T follicular helper cell (primary cell): ENCODE measurements at places on chromosomes 6 and 20.

- DNase-seq = no peak
These were observed 217.3 kb downstream of the LRFN2 start for GRCh38 chr6:40369891-40370290.

- DNase-seq = no peak
These were observed at the start of gene DEFB125 for GRCh38 chr20:87401-87800. Gene DEFB125, plus strand, starts transcription at chr20:87672. Its CDS starts 38 bp downstream, at chr20:87710.

GRCh38 chr6:97052152-97052787, 127.7 kb downstream of the KLHL32 start:
- no peak for DNase-seq

- DNase-seq = no peak
These were observed 14.7 kb downstream of the GPR31 start for GRCh38 chr6:167143041-167143440.

DNA sequence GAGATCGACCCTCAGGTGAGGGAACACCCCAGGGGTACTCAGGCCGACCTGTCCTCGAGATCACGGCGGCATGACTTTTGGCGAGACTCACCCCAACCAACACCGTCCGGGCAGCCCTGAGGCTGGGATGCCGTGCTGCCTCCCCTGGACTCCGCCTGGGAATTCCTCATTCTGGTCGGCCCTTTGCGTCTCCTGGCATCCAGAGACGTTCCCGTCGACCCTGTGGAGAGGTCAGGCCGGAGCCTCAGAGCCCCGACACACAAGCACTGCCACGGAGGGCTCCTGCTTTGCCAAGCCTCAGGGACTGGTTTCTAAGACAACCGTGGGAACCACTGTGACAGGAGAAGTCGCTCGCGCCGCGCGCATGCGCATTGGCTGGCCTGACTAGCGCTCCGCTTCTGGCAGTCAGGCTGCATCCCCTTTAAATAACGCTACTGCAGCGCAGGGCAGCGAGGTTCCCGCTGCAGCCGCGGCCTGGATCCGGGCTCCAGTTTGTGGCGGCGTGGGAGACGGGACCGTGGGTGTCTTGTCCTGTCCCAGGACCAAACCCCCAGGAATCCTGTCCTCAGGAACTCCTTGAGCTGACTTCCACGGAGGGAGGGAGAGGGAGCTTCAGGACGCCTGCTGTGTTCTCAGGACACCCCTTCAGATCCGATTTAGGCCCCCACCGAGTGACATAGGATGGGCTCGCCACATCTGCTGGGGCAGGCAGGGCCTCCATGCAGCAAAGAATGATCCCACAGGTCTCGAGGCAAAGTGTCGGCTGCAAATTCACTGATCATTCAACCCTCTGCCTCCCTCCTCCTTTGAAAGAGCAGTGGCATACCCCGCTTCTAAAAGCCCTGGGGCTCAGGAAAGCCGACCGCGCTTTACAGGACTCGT, 163.2 kb upstream of the ZNF337 start:
- peak; percentile 63 for DNase-seq

DNA sequence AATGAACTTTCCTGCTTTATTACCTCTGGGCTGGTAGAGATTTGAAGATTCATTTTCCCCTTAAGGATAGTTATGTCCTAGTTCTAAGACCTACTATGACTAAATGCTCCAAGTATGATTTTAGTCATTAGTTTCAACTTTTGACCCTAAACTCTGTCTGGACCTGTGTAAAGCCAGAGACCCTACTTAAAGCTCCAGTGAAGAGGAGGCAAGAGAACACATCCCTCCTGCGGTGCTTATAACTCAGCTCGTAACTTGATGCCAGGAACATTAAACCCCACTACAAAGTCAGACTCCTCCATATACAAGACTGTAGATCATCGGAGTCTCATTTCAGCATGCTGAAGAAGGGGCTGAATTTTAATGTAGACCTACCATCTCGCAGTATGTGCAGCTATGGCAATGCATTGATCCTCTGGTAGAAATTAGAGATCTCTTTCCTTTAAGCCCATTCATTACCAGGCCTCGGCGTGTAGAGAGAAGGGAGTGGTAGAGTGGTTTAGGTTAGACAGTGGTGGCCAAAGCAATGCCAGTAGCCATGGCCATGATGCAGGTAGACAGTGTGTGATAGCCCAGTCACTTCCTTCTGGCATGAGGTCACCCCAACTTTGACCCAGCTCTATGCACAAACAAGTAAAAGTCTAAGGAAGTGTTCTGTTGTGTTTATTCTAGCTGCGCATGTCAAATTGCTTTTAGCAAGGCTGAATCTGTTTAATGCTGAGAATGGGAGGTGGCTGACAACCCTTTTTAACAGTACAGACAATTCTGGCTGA, 34.8 kb upstream of the MYB start:
- DNase-seq = no peak

GRCh38 chr20:37699202-37699601, 5.4 kb downstream of the CTNNBL1 start:
- no peak for DNase-seq

DNA sequence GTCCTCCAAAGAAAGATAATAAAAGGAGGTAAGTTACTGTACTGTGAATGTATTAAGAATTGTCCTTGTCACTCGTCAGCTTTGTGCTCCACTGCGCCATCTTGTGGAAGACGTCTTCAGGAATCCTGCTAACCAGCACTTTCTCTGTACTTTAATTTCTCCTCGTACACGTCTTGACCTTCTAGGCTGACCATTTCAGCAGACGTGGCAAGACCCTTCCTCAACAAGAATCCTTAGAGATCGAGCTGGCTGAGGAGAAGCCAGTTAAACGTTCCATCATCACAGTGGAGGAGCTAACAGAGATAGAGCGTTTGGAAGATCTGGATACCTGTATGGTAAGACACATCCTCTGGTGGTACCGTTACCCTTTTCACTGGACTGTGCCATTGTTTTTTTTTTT, 95.5 kb upstream of the SCGN start:
- DNase-seq = peak; percentile 65

GRCh38 chr20:32018269-32019155, 8.3 kb downstream of the CCM2L start:
- peak; percentile 27 for DNase-seq

- DNase-seq = no peak
These were observed 81.5 kb downstream of the RTN4IP1 start for GRCh38 chr6:106547601-106548453.

GRCh38 chr20:59939879-59940128, 301 bp downstream of the PPP1R3D start:
- DNase-seq = no peak
